Stimulated activated CD8-positive, alpha-beta memory T cell treated with anti-CD3 and anti-CD28 coated beads, Interleukin-4, amount 100 ng/mL, for 4 hours (primary cell): ENCODE measurements at places on chromosomes 5 and 9.

- no peak for DNase-seq
Observed at GRCh38 chr5:94577466-94578245, 40.7 kb downstream of the KIAA0825 start.

- no peak for DNase-seq
Observed at GRCh38 chr9:102106439-102106838, 368.0 kb upstream of the GRIN3A start.

- no peak for DNase-seq
Observed at GRCh38 chr9:37939575-37940095, 35.7 kb upstream of the SLC25A51 start.

GRCh38 chr5:142947427-142947709, 177.2 kb downstream of the ARHGAP26 start:
- DNase-seq: no peak

GRCh38 chr5:169635936-169636335, 1.1 kb upstream of the DOCK2 start:
- DNase-seq: no peak

- no peak for DNase-seq
Observed at GRCh38 chr9:20981486-20981885, 50.0 kb downstream of the HACD4 start.

DNA sequence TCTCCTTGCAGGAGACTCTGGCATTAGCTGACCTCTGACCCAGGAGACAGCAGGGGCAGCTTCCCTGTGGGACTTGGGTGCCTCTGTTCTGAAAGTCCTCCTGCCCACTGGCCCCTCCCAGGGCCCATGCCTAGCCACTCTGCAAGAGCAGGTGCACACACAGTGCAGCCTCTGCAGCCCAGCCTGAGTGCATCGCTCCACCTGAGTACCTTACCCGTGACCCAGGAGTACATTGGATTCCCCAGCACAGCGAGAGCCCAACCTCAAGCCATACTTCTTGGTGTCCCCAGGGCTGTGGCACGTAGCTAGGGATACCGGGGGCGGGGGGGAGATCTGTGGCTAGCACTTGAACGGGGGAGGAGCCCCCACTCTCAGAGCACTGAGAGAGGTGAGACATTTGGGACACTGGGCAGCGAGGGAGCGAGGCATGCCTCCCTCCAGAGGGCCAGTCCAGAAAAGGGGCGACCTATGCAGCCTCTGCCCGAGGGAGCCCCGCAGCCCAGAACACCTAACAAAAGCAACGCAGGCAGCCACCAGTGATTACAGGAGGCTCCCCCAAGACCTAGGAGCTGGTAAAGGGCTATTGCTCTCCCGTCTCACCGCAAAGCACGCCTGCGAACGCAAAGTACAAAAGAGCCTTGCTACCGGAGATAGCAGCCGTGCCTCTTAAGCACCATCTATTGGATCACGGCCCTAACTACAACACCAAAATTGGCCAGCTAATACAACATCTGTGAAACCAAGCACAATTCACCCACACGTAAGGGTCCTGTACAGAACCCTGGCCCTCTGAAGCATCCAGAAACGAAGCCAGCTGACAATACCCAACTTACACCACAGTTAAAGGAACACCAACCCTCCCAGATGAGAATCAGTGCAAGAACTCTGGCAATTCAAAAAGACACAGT, 826 bp upstream of the PRDM9 start:
- no peak for DNase-seq

DNA sequence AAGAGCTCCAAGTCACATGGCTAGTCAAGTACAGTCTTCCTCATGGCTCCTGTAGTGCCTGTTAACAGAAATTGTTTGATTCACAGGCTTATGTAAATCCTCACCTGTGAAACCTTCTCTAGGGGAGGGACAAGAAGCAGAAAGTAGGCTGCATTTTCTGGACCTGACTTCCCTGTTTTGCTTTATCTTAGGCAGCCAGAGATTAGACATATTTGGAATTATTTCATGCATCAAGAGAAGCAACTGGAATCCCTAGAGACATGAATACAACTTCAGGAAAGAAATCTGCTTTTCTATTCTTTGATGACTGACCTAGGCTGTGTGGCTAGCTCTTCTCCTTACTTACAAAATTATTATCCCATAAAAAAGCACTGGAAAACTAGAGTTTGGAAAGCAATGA, 52.3 kb downstream of the CAST start:
- DNase-seq: no peak

- no peak for DNase-seq
Observed at GRCh38 chr5:169945831-169946261, 34.4 kb downstream of the INSYN2B start.

- no peak for DNase-seq
Observed at GRCh38 chr5:181044662-181045305, 4.7 kb downstream of the BTNL9 start.

DNA sequence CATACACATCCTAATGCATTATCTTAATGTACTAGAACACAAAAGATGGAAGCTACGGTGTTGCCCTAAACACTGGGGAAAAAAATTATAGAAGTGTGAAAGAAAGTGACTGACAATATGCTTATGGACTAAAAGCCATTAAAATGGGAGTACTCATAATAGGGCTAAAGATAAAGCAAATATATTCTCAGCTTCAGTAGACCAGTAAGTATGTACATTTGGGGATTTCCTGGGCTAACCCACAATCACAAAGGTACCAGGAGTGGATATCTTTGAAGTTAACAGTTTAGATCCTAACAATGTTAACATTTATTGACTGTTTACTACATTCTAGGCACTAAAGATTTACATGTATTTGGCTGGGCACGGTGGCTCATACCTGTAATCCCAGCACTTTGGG, 36.9 kb downstream of the PTGER4 start:
- DNase-seq: no peak

DNA sequence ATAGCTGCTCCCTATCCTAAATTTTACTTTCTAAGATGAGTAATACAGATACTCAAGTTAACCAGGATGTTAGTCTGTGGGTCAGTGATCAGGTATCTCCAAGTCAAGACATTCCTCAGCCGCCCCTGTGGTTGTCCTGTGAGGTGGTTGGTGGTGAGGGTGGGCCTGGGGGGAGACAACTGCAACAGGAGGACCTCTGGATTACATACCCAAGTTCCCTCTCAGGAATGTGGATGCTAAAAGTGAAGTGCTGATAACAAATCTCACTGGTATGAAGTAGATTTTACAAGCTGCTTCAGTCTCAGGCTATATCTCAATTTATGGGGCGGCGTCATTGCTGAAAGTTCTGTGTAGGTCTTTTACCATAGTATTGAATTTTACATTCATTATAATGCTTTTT, 38.3 kb downstream of the SLC1A3 start:
- no peak for DNase-seq

- no peak for DNase-seq
Observed at GRCh38 chr9:131752231-131752884, 12.5 kb upstream of the RAPGEF1 start.

DNA sequence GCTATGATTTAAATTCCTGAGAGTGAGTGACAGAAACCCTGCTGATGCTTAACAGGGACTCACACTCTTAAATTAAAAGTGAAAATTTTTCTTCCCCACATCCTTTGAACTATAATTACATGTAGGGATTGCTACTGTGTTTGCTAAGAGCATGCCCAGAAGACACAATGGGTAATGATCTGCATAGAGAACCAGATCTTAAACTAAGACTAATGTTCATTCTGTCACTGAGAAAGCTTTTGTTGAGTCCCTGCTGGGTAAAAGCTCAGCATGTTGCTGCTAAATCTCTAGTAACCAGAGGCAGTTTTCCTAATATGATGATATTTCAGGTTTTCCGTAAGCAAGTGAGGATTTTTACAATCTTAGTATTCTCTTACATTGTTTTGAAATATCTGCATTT, 424.8 kb upstream of the SMC2 start:
- DNase-seq: no peak

DNA sequence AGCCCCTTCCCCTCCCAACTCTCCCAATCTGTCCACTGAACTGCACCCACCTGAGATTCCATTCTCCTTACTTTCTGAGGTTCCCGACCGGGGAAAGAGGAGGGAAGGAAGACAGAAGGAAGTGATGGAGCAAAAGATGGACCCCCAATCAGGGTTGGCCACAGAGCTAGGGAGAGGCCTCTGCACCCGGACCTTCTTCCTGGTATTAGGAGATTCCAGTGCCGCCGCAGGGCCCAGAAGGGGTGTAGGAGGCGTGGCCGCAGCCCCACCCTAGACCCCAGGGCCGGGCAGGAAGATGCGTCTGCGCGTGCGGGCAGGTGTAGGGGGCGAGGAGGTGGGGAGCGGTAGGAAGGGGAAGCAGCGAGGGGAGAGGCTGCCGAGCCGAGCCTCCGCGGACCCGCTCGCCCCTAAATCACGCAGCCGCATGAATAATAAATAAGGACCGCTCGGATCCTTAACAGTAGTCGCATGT, 104.2 kb upstream of the MVB12B start:
- no peak for DNase-seq

- no peak for DNase-seq
Observed at GRCh38 chr5:89827359-89827758, 582.2 kb downstream of the CETN3 start.

- DNase-seq: no peak
Observed at GRCh38 chr5:142009886-142010285, 2.9 kb downstream of the GNPDA1 start.

DNA sequence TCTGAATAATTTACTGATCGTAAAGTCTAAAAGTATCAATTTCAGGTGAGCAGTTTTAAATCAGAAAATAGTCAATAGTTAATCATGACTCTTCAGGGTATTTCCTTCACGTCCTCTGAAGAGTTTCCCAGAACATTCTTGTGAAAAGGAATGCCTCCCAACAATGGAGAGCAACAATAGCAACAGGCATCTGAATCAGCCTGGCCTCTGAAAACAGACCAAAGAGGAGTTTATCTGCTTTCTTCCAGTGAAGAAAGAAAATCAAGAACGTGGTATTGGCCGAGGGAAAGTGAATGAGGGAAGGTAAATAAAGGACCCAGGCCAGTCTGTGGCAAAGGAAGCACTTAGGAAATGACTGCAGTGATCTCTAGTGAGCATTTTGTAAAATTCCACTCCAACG, 26.1 kb upstream of the RASGEF1C start:
- no peak for DNase-seq

GRCh38 chr9:18611971-18612370, 138.0 kb downstream of the ADAMTSL1 start:
- no peak for DNase-seq

GRCh38 chr9:38006163-38006562, 62.9 kb downstream of the SHB start:
- DNase-seq: no peak

DNA sequence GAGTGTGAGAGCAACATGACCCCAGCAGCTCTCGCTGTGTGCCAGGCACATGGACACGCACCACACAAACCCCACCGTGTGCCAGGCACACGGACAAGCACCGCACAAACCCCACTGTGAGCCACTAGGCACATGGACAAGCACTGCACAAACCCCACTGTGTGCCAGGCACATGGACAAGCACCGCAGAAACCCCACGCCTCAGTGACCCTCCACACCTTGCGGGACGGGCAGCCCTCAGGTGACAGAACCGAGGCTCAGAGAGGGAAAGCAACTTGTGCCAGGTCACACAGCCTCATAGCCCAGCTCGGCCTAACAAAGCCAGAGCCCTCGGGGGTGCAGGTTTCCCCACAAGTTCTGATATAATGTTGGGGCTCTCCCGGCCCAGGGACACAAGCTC, 2.0 kb upstream of the GPSM1 start:
- DNase-seq: no peak

- DNase-seq: no peak
Observed at GRCh38 chr5:7668161-7668560, 182.8 kb downstream of the CFAP90 start.

DNA sequence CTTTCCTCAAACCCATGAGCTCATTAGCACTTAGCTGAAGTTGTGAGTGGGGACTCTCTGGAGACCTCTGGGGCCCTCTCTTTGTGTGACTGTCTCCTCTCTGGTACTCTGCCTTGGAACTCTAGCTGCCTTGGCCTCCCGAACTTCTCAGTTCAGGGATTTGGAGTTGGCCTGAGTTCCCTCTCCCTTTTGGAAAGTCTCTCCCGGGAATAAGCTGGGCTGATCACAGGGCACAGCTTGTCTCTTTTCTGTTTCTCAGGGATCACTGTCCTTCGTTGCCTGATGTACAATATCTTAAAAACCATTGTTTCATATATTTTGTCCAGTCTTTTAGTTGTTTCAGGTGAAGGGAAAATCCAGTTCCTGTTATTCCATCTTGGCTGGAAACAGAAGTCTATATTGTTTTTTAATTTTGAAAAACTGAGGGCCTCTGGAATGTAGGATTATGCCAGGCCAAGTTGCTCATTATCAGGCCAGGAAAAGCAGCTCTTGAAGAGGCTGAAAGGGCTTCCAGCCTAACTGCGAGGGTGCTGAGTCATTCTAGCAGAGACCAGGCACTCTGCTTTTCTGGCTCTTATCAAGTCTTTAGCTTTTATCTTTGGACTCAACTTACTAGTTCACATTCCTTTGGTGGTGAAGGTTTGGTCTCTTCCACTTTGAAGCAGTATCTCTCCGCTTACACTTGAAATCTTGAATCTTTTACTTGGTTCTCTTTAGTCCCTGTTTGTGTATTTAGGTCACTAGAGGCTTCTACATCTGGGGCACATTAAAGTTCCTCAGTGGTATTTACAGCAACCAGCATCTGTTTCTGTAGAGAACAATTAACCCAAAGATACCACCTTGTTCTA, 8.4 kb upstream of the RGS3 start:
- no peak for DNase-seq

- DNase-seq: no peak
Observed at GRCh38 chr9:85224729-85225128, 517.0 kb downstream of the AGTPBP1 start.

GRCh38 chr9:110451726-110452125, 114.1 kb upstream of the TXNDC8 start:
- DNase-seq: no peak

DNA sequence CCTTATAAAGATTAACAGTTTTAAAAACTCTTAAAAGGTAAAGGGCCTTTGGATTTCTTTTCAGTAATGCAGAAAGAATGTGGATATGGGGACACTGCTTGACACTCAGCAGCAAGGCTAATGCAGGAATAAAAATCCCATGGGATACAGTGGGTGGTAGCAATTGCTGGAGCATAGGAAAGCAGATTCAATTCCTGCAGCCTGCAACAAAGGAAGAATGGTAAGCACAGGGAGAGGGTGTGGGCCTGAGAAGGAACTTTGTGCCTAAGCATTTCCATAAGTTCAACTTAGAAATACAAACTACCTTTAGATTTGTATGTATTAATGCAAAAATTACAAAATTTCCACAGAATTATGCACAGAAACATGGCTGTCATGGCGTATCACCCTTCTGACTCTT, 65.8 kb upstream of the CDK5RAP2 start:
- no peak for DNase-seq

DNA sequence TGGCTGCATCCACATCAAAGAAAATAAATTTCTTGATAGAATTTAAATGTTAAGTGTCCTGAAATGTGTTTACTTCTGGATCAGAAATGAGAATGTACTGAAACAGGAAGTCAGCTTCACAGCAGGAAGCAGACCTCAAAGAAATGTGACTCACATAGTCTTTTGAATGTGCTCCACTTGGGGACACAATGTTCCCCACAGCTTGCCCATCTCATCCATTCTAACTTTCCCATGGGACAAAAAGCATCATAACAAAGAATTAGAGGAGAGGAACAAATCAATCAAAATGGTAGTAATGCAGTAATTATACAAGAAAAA, 85.7 kb downstream of the GRAMD2B start:
- DNase-seq: no peak

- DNase-seq: no peak
Observed at GRCh38 chr5:174523311-174524071, 200.9 kb upstream of the MSX2 start.
